Stimulated activated CD8-positive, alpha-beta memory T cell treated with anti-CD3 and anti-CD28 coated beads, Interleukin-4, amount 100 ng/mL, for 4 hours (primary cell): ENCODE measurements at places on chromosomes 3 and 15.

- no peak for DNase-seq
Measured at GRCh38 chr3:156681002-156681401, 6.6 kb downstream of the TIPARP start.

GRCh38 chr15:39644136-39644535 lies 63.3 kb downstream of the THBS1 start:
- no peak for DNase-seq

DNA sequence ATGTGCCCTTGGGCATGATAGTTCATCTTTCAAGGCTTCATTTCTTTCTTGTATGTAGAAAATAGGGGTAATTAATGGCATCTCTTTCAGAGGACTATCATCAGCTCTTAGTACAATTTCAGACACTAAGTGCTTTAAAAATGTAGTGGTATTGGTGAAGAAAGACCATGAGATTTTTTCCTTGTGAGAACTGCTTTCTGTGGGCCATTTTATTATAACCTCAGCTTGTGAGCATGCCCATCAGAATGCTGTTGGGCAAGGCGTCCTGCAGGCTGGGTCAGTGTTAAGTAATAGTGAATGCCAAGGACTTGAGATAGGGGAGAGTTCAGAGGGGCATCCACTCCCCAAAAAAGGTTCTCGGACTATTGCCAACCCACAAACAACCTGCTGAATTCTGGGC lies 187.9 kb downstream of the GHSR start:
- DNase-seq, result no peak

DNA sequence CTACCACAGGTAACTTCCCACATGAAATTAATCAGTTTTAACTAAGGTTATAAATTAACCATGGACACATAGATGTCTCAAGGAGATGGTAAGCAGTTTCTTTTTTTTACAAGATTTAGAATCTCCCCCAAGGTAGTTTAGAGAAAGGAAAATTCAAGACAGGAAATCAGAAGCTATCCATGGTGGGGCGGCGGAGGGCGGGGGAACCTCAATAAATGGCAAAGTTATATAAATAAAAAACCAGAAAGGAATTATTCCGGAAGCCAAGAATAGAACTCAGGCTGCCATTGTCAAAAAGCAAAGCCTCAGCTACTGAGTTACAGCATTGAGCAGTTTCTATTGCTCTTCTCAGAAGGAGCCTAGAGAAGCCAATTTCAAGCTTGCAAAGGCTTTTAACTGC lies 172.1 kb upstream of the SMAD3 start:
- DNase-seq, result no peak

DNA sequence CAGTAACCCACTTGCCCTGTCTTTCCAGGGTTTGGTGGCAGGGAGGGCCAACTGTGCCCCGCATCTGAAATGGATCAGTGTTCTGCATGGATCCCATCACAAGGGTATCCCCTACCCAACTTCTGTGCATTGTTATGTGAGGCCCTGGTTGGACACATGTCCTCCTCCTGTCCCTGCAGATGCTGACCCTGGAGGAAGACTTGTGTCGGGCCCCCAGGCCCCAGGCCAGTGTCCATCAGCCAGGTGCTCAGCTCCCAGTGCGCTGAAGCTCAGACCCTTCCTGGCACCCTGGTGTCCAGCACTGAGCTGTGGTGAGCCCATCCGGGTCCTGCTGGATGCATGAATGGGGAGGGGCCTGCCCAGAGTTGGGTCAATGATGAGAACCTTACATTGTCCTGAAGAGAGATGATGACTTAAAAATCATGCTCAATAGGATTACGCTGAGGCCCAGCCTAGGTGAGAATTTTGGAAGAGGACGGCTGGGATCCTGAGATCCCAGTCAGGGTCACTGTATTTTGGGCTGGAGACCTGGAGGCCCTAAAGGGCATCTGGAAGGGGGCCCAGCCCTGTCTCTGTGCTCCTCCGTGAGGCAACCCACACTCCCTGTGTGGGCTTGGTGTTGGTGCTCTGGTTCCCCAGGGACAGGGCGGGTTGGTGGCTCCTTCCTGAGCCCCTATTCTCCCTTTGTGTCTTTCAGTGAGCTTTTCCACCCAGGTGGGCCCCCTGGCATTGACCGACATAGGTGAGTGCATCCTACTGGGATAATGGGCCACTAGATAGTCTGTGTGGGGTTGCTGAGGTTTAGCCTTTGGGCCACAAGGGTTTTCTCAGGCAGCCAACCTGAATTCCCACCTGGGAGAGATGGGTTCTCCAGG lies 199.1 kb downstream of the UBE3A start:
- no peak for DNase-seq

- no peak for DNase-seq
Measured at GRCh38 chr15:40091861-40092255, 16.8 kb downstream of the BMF start.

DNA sequence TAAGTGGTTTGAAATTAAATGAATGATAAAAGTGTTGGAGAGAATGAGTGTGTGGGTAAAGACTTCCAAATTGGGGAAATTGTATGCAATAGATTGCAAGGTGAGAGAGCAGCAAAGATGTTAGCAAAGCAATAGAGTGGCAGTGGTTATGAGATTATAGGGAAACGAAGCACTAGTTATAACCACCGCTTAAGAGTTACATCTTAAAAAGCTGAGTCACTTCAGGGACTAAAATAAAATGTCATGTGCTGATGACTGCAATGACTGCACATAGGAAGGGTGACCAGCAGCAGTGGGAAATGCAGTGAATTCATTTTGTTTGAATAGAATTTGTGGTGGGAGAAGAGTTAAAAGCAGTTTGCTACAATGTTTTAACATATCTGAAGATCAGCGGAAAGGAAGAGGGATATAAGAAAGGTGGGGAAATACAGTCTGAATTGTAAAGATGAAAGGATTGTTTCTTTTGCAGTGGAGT lies 127.3 kb downstream of the RAP2B start:
- DNase-seq, result no peak

DNA sequence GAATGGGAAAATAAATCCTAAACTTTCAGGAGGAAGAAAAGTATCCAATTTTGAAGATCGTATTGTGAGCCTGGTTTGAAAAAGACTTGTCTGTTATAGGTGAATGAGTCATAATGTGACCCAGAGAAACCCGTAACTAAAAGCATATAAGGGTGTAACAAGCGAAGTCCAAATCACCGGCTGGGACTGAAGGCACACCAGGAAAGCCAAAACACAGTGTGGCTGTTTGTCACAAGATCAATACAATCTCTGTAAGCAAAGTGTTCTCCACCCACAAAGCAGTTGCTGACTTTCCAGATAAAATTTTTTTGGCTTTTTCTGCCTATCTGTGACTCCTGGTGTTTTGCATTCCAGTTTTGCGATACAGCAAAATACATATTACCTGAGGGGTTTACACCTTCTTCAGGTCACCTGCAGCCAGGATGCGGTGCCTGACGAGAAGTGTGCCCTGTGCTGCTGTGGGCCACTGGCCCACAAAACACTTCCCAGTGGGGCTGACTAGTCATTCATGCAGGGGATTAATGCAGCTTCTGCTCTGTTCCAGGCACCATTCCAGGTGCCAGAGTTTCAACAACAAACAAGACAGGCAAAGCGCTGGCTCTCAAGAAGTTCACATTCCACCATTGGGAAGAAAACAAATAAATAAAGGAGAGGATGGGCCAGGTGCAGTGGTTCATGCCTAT lies 14.4 kb downstream of the HES1 start:
- DNase-seq, result no peak

- no peak for DNase-seq
Measured at GRCh38 chr3:193693774-193694173, 100.8 kb downstream of the OPA1 start.

- DNase-seq, result no peak
Measured at GRCh38 chr3:144593881-144594280, 622.3 kb downstream of the DIPK2A start.
